ENCODE measurements at places on chromosomes 5 and 9.

- no peak for DNase-seq
Observed at GRCh38 chr9:94757158-94757557, 30.7 kb downstream of the AOPEP start.

- DNase-seq, result no peak
Observed at GRCh38 chr9:80049096-80049782, 477.5 kb downstream of the TLE4 start.

GRCh38 chr9:125659201-125659840, 47.7 kb downstream of the MAPKAP1 start:
- DNase-seq, result no peak

- no peak for DNase-seq
Observed at GRCh38 chr5:111004291-111004690, 67.2 kb upstream of the TSLP start.

GRCh38 chr5:13478831-13479465, 465.5 kb downstream of the DNAH5 start:
- no peak for DNase-seq

- DNase-seq, result no peak
Observed at GRCh38 chr5:17381932-17382331, 116.1 kb upstream of the TAF11L2 start.

DNA sequence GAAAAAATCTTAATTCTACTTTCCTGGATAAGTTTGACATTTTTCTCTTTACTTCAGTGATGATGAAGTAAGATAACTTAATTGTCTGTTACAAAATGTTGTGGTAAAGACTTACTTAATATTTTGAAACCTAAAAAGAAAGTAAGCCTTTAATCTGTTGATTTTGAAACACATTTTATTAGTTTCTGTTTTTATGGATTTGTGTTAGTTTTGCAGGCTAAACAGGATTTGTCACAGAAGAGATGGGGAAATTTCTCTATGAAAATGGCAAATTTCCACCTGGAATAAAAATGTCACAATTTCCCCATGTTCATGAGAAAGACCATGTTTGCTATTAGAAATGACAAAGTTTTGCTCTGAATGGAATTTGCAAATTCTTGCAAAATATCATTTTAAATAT, 237.1 kb downstream of the RFX3 start:
- no peak for DNase-seq

GRCh38 chr9:113446323-113446740, 17.2 kb upstream of the RGS3 start:
- peak; percentile 17 for DNase-seq

GRCh38 chr9:109602987-109603386, 104.9 kb upstream of the PTPN3 start:
- no peak for DNase-seq

DNA sequence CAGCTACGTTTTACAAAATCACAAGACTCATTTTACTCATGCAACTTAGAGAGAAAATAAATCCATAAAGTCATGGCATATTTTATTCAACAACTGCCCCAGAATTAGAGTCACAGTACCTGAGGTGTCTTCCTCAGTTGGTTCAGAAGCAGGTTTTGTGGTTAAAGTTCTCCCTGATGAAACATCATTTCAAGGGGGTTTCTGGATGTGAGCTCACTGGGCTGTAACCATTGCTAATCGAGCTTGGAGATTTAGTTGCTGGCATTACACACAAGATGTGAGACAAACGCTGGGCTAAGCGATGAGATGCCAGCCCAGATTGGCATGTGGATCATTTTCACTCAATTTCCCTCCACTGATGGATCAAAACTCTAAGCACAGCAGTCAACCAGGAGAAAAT, 131.3 kb downstream of the PRELID2 start:
- DNase-seq, result no peak

- no peak for DNase-seq
Observed at GRCh38 chr5:17808566-17808965, 174.3 kb downstream of the TAF11L14 start.

DNA sequence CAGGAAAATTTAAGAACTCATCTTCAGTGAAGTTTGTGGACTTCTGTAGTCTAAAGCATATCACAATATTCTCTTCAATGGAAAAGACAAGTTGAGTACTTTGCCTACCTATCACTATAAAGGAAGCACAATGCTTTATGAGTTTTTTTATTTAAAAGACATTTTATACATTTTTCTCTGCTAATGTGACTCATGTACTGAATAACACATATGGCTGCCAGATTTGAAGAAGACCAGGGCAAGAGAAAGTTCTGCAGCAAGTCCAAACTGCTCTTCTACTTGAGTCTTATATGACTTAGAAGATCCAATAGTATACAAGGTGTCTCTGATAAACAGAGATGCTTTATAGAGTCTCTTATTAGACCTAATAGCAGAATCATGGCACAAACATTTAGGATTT, 978.4 kb downstream of the TLE4 start:
- no peak for DNase-seq

DNA sequence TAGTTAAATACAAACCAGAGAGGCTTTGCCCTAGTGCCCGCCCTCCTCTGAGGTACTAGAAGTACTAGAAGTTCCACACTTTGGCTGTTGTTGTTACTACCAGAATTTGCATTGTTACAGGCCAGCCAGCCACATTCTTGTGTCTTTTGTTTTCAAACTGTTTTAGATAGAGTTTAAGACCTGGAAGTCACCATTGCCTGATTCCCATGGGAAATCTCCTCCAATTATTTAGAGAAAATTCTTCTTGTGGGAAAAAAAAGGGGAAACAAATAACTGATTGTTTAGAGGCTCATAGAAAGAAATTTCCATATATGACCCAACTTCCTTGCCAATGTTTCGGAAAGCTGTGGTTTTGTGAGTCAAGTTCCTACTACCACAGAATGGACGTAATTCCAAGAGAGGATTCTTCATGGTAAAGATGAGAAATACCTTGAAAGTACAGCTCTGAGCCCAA, 252.2 kb downstream of the GOLPH3 start:
- DNase-seq, result no peak

GRCh38 chr5:61507232-61507631, 175.2 kb downstream of the ZSWIM6 start:
- DNase-seq, result no peak

DNA sequence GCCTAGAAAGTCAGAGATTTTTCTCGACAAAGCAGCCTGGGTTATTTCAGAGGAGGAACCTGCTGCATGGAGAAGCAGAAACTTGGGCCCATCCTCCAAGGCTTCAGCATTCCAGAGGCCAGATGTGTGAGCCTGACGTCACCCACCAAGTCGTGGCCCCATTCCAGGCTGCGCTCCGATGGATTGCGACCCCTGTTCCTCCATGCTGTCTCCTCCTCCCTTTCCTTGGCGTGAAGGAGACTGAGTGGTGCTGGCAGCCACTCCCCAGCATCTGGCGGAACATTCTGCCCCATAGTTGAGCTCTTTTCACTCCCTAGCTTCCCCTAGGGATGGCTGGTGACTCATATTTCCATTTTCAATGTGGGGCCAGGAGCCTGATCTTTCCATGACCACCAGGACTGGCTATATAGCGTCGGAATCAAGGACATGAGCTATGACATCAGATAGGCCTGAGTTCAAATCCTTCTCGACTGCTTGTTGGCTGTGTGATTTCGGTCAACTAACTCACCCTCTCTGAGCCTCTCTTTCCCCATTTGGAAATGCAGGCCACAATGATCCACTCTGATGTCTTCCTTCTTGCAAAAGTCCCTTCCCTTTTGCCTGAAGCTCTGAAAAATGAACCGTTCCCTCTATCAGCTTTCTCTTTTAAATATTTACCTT, 24.5 kb upstream of the DUSP1 start:
- no peak for DNase-seq

GRCh38 chr5:14003936-14004335, 59.4 kb upstream of the DNAH5 start:
- no peak for DNase-seq

DNA sequence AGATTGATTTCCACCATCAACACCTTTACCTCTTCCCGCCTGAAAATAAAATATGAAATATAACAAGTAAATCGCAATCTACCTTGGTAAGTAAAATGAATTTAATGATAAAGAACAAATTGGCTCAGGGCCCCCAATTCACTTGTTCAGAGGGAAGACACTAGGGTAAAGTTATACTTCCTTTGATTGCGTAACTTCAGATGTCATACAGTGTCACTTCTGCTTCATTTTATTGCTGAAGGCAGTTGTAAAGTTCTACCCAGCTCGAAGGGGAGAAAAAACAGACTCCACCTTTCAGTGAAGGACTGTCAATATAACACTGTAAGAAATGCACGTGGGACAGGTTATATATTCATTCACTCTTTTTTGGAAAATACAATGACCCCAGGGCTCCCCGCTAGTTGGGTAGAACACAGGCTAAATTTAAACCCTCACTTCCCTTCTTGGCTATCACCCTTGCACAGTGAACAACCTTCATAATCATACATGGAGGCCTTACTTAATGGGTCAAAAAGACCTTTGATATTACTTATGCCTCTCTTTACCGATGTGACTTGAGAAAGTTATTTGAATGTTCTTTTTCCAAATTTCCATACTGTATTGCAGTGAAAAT, 848.8 kb downstream of the MAT2B start:
- no peak for DNase-seq

- no peak for DNase-seq
Observed at GRCh38 chr9:71268871-71269635, 147.6 kb upstream of the TRPM3 start.

DNA sequence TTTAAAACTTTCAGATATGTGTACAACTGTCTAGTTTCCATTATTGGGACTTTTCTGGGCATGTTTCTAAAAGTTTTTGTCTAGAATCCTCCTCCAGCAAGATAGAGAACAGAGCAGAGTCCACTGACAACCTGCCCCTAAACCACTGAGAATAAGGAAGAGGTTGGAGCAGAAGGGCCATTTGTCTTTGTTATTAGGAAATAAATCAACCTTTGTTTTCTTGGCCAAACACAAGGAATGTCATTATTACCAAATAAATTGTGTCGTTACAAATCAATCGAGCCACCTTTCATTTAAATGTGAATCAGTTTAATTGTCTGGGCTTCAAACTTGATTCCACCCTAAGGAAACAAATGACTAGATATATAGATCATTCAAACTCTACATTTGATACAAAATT, 81.4 kb downstream of the GAS1 start:
- no peak for DNase-seq

GRCh38 chr5:123425431-123425830, 2.2 kb upstream of the CEP120 start:
- no peak for DNase-seq

- DNase-seq, result no peak
Observed at GRCh38 chr9:92711844-92712243, 41.9 kb upstream of the IPPK start.

- DNase-seq, result no peak
Observed at GRCh38 chr9:83445703-83446265, 92.4 kb downstream of the FRMD3 start.

DNA sequence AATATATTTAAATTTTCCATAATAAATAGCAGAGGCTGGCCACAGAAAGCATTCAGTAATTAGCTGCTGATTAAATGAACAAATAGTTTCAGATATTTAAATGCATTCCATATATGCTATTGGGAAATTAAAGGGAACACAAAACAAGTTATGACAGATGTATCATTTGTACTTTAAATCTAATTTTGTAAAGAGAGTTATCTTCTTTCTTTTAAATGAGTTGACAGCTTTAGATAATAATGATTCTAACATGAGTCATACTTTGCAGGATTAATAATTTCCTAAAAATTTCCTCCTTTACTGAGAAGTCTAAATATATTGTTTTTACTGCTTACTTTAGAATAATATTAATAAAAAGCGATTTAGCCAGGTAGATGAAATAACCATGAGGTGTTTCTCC, 320.1 kb downstream of the ADAMTS6 start:
- DNase-seq, result no peak

- no peak for DNase-seq
Observed at GRCh38 chr9:11340654-11341053, 727.9 kb upstream of the PTPRD start.

DNA sequence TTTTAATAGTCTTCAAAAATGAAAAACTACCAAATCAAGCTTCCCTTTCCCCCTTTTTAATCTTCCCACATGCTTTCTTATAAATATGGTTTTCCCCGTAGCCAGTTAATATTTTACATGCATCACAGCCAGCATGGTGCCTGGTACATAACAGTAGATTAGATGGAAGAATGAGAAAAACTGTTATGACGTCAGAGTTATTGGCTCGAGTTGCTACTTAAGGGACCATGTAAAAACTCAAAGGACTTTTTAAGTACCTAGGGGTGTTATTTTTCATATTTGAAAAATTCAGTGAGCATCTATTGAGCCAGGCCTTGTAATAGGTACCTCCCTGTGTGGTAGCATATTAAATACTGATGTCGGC, 176.4 kb downstream of the SMARCA2 start:
- no peak for DNase-seq

DNA sequence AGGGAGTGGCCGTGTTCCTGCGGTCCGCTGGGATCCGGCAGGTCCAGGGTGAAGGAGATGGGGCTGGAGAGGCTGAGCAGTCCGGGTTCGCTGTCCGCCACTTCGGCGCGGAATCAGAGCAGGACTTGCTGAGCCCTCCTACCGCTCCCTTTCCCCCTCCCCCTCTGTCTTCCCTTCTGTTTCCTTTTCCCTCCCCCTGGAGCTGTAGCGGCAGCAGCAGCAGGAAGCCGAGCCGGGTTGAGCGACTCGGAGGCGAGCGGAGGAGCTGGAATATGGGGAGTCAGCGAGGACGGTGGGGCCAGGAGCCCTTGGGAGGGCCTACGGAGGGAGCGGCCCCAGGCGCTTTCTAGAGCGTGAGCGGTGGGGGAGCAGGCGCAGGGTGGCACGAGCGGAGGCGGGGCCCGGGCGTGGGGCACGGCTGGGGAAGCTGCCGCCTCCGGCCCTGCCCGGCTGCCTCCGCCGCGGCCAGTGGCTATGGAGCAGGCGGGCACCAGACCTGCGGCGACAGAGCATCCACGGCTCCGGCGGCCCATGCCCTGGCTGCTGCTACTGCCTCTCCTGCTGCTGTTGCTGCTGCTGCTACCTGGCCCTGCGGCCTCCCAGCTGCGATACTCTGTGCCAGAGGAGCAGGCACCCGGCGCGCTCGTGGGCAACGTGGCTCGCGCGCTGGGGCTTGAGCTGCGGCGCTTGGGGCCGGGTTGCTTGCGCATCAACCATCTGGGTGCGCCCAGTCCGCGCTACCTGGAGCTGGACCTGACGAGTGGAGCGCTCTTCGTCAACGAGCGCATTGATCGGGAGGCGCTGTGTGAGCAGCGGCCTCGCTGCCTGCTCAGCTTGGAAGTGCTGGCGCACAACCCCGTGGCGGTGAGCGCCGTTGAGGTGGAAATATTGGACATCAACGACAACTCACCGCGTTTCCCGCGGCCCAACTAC, at the start of gene PCDHAC2:
TSS of gene PCDHAC2 (plus strand) at position 184 of the 933 bp plus-strand sequence. CDS start at position 475, 291 bp downstream.
- DNase-seq, result no peak

All from DMS79 (cell line).